ENCODE measurements at places on chromosomes 5 and 9.

DNA sequence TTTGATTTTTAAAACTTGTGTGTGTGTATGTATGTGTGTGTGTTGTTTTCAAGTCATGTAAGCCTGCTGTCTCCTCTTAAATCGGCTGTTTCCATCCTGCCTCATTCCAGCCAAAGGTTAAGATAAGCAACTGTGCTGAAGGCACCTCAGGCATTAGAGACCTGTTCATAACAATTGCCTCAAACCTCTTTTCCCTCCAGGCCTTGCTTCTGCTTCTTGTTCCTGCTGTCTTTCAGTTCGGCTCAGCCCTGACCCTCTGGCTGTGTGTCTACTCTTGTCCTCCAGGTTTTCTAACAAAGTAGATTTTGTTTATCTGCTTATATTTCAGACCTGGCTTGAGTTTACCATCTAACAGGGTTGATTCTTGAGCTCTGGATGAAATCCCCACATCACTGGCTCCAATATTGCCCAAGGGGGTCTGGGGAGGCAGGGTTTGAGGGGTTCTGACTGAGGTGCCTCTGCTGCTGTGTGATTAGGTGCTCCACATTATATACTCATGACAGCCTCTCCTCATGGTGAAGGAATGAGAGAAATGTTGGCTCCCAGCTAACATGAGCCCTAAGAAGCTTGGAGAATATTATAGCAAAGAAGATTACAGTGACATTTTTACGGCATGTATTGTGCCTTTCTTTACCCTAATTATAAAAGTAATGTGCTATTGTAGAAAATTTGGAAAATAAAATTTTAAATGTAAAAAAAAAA, 229.7 kb upstream of the PIK3R1 start:
- DNase-seq = no peak

DNA sequence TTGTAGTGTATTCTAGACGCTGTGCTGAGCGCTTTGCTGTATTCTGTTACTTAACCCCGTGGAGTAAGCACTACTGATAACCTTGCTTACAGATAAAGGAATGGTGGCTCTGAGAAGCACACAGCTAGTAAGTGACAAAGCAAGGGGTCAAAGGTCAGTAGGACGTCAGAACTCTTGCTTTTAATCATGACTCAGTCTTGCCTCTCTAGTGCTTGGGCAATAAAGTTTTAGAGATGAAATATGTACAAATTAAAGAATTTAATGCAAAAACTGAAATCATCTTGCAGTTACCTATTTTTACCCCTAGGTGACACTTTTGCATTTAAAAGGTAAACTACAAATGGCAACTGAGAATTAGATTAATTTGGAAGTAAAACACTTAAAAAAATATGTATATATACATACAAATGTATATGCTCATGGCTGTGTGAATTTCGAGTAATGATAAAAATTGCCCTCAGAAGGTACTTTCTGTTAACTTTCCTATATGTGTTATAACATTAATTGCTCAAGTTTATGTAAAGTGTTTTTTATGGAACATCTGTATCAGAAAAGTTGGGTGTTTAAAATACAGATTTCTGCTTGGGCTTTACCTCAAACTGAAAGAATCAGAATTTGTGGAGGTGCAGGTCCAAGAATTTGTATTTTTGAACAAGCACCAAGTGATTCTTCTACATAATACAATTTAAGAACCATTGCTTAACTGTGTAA, 175.1 kb upstream of the DAB2 start:
- DNase-seq = peak; percentile 76

DNA sequence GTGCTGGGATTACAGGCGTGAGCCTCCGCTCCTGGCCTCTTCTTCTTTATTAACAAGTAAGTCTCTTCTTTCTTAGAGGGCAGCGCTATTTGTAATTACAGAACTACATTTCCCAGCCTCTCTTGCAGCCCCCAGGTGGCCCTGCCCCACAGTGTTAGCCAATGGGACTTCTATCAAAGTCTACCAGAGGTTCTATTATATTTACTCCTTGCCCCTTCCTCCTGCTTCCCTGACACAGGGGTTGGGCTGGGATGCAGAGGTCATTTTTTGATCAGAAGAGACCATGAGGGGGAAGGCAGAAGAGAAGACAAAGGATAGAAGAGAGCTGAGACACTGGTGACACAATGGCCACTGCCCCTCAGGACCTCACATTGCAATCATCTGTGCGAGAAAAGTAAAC, 224.2 kb downstream of the SYK start:
- DNase-seq = no peak

DNA sequence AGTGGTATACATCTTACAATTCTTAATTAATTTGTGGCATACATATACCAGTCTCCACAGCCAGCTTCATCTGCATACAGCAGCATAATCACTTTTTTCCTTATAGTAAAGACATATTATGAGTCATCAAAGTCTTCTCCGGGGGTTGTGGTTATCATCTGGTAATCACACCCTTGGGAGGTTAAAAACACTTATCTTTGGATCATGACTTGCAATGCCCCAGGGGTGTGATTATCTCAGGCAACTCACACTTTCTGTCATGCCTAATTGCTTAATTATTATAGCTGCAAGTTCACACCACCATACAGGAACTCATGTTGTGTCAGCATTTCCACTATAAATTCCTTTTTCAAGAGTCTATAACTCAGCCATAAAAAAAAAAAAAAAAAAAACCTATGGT, 218.4 kb downstream of the ANXA1 start:
- no peak for DNase-seq

DNA sequence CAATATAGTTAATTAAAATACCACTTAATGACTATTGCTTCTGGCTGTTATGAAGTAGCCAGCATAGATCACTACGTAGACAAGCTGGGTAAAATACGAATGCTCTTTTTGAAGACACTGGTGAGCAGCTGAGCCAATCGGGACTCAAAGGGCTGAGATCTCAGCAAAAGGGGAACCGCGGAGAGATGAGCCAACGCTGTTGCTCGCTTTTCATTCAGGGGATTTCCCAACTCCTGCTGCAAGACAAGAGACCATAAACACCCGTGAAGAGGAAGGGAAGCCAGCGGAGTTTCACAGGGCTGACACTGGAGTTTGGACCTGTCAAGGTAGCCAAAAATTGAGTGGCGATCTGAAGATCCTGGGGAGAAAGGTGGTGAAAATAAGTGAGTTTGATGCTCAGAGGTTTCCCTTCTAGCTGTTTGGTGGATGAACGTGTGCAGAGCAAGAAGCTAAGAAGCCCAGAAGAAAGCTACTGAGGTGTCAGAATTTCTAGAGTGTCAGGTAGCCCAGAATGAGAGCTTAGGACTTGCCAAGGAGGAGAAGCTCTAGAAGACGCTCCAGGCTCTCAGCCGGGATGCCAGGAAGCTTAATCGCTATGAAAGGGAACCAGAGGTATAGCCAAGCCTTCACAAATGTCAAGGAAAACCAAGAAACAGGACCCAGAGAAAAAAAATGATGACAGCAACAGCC, 79.6 kb upstream of the RNU6ATAC start:
- peak; percentile 5 for DNase-seq

DNA sequence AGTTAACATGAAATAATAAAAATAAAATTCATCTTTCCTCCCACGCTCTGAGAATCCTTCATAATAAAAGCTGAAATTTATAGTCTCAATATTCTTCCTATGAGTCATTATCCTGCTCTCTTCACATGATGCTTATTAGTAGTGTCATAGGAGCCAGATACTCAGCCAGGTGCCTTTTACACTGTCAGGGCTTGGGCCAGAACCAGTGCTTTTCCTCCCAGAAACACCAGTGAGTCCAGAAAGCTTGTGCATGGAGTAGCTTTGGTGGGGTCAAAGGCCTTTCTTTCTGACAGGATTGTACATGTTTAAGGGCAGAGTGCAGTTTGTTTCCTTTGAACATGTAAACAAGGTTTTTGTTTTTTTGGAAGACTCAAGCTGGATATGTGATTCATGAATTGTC, 6.8 kb downstream of the LSM11 start:
- peak; percentile 55 for DNase-seq
